ENCODE measurements at places on chromosomes 12 and 14.
A peak's percentile ranks its signal among the peaks of the same experiment; 100 is the strongest.

GRCh38 chr12:131283191-131283861, 329.6 kb downstream of the ADGRD1 start:
- DNase-seq = no peak

GRCh38 chr12:30599608-30600007, 96.1 kb downstream of the IPO8 start:
- DNase-seq = no peak

DNA sequence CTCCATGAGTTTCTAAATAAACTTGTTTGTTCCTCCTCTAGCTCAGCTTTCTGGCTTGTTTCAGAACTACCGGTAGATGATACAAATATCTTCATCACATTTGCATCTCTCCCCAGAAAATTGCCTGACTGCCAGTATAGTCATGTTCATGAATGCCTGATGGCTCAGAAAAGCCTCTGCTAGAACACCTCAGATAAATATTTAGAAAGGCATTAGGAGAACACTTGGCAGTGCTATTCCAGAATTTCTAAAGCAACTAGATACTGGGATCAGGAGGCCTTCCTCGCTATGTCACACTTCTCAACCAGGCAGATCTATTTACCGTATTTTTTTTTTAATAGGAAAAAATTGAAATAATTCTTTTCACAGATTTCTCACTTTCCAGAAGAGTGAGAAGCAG, 32.3 kb upstream of the KRAS start:
- DNase-seq = peak; percentile 17

- no peak for DNase-seq
Measured at GRCh38 chr12:47068539-47068938, 10.9 kb upstream of the PCED1B start.

DNA sequence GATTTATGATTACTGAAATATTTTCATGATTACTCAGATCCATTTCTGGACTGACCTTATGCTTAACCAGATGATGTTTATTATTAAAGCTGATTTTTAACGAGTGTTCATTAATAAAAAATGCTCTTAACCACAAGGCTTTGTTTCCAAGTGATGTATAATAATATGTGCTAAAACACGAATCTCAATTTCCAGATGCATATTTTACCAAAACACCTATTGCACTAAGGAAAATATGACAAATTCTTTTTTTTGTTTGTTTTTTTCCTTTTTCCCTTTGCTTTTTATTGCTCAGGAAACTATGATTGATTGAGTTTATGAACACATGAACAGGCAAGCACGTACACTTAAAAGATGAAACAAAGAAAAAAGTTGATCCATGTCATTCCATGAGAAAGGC, 16.9 kb upstream of the DUSP6 start:
- DNase-seq = no peak

- no peak for DNase-seq
Measured at GRCh38 chr12:14768823-14769405, 34.4 kb downstream of the WBP11 start.

DNA sequence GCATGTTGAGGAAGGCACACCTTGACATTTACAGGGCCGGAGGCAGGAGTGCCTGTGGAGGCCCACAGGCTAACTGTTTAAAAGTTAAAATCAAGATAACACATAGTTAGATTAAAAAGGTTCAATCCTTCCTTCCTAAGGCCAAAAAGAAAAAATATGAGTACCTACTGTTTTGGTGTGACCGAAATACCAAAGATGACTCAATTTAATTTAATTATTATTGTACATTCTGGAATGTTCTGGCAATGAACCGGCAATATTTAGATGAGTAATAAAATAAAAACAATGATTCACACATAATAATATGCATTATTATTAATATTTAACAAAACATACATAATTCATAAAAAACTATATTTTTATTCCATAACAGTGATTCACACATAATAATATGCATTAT, 136.8 kb upstream of the NTF3 start:
- no peak for DNase-seq

GRCh38 chr14:24508155-24508840, at the start of gene CMA1:
CMA1 (minus strand) TSS chr14:24508265; CDS start chr14:24508235, 30 bp downstream.
- DNase-seq = no peak

GRCh38 chr12:31715283-31715825, 13.5 kb downstream of the AMN1 start:
- DNase-seq = no peak

DNA sequence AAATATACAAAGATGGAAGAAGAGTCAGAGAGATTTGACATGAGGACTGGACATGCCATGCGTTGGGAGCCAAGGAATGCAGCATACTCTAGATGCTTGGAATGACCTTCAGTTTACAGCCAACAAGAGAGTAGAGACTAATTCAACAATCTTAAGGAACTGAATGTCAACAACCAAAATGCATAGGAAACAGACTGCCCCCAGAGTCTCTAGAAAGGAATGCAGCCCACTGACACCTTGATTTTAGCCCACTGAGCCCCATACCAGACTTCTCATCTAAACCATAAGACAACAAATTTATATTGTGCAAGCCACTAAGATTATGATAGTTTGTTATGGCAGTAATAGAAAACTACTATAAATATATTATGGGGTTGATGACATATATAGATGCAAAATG, 611.2 kb downstream of the RPS29 start:
- DNase-seq = no peak

- DNase-seq = no peak
Measured at GRCh38 chr12:132218527-132218875, 74.2 kb downstream of the NOC4L start.

DNA sequence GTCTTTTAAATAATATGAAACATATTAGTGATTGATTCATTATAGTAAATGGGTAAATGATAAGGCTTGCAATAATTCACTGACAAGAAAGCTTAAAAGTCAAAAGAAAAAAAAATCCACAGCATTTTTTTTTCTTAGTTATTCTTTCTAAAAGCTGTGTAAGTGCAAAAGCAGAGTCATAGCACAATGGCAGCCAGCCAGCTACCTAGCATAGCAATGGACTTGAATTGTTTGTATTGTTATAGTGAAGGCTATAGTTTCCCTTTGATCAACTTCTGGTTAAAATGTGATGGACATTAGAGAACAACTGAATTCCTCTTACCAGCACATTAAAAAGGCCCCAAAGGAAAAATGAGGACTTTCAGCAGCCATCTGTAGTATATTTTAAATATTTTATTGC, 232.1 kb downstream of the NAV3 start:
- no peak for DNase-seq

DNA sequence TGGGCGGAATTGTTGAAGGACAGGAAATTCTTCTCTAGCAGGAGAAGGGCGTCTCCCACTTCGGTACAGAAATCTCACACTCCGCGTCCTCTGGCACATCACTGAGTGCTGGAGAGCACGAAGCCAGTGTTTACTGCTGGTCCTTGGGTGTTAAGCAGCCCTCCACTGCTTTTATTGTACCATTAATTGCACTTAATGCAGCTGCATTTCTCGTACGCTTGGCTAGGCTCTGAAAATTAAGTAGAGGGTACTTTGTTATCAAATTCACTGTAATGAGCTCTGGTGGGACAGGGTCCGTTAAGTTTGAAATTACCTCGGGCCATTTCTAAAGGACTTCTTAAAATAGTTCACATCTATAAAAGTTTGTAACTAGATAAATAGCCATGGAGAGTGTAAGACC, 411.2 kb downstream of the NPAS3 start:
- DNase-seq = no peak

GRCh38 chr12:52808573-52809160, 5.2 kb downstream of the KRT4 start:
- no peak for DNase-seq

DNA sequence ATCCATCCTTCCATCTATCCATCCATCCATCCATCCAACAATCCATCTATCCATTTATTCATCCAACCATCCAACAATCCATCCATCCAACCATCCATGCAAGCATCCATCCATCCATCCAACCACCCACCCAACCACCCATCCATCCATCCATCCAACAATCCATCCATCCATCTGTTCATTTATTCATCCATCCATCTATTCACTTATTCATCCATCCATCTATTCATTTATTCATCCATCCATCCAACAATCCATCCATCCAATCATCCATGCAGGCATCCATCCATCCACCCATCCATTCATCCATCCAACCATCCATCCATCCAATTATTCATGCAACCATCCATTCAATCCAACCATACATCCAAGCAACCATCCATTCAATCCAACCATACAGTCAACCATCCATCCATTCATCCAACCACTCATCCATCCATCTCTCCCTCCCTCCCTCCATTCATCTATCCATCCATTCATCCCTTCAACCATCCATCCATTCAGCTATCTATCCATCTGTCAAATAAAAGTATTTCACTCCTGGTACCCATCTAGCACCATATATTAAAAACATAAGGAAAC, 86.1 kb downstream of the KSR2 start:
- no peak for DNase-seq

- no peak for DNase-seq
Measured at GRCh38 chr12:49916129-49916919, 12.6 kb upstream of the FAIM2 start.

DNA sequence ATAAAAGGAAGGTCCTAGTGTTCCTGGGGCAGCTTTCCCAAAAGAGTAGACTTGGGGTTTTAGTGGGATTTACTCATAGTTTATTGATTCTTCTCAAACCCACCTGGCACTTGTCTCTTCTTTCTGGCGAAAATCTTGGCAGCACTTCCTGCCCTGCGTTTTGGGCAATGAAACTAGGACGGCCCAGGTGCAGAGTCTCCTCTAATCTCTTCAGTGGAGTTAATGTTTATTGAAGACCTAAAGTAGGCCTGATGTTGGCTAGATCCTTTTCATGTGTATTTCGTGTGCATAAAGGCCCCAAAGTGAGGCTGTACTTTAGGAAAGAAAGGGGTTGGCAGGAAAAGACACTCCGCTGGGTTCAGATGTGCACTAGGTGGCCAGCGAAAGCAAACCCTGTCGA, 5.1 kb downstream of the WNT5B start:
- no peak for DNase-seq

DNA sequence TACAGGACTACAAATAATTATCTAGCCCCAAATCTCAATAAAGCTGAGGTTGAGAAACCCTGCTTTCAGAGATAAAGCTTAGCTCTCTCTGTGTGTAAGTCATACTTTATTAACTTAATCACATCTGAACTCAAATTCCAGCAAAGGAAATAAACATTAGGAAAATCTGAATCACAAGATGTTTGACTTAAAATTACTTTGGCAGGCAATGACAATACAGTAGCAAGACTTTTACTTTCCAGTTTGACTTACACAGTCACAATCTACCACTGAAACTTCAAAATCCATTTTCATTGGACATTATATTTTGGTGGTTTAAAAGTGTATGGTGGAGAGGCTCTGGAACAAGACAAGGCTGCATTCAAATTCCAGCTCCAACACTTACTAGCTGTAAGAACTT, 11.4 kb downstream of the TMEM116 start:
- no peak for DNase-seq

GRCh38 chr14:39765676-39766075, 333.4 kb upstream of the FBXO33 start:
- DNase-seq = no peak

- no peak for DNase-seq
Measured at GRCh38 chr14:35594616-35595015, 60.7 kb downstream of the INSM2 start.

DNA sequence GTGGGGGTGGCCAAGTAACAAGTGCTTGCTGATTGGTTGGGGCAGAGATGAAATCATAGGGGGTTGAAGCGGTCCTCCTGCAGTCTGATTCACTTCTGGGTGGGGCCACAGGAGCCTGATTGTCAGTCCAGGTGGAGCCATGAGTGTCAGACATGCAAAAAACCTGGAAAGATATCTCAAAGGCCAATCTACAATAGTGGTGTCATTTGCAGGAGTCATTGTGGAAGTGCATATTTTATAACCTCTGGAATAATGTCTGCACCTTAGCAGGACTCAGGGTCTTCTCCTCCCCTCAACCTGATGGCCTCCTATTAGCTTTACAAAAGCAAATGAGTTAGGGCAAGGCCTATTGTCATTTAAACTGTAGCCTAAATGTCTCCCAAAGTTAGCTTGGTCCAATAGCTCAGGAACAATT, 241.4 kb downstream of the NUAK1 start:
- no peak for DNase-seq

- DNase-seq = no peak
Measured at GRCh38 chr12:82474798-82475184, 116.5 kb downstream of the METTL25 start.

DNA sequence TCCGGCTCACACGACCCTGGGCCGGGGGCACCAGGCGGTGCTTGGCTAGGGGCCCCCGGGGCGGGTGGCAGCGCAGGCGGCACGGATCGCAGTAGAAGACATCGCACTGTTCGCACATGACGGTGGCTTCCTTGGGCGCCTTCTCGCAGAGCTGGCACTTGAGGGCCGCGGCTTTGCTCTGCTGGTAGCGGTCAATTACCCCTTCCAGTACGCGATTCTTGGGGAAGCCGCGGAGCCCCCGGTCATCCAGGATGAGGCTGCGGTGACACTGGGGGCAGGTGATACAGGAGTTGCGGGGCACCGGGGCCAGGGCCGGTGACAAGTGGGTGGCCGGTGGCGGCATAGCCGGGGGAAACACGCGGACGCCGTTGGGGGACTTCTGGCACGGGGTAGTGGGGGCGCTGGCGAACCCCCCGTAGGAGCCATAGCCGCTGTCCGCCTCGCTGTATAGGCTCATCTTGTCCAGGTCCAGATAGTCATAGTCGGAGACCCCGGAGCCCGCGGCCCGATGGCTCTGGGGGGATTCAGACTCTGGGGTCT, 553 bp downstream of the TRIM9 start:
- DNase-seq = peak; percentile 39

DNA sequence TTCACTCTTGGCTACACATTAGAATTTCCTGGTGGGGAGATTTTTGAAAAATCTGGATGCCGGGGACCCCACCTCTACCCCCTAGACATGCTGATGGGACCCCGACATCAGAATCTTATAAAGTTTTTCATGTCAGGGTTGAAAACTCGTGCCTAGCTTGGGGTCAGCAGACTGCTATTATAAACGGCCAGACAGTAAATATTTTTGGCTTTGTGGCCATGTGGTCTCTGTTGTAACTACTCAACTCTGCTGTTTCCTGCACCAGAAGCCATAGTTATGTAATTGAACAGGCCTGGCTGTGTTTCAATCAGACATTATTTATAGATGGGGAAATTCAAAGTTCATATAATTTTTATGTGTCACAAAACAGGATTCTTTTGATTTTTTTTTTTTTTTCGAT, 41.6 kb downstream of the ACACB start:
- DNase-seq = no peak

- peak; percentile 28 for DNase-seq
Measured at GRCh38 chr12:110582276-110583136, 612 bp downstream of the PPTC7 start.

DNA sequence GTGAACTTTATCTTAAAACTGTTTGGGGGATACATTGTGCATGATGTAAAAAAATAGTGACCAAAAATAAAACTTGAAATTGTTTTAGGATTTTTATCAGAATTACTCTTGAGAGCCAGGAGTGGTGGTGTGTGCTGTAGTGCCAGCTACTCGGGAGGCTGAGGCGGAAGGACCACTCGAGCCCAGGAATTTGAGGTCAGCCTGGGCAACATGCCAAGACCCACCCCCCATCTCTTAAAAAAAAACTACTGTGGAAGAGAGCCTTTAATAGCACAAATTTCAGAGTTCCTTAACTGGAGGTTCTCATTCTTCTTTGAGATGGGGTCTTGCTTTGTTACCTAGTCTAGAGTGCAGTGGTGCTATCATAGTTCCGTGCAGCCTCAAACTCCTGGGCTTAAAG, 21.5 kb downstream of the CPSF2 start:
- DNase-seq = no peak

GRCh38 chr14:60723907-60724618, at the start of gene SIX4:
SIX4 (minus strand) TSS chr14:60724351; CDS start chr14:60724074, 277 bp downstream.
- peak; percentile 96 for DNase-seq

- DNase-seq = no peak
Measured at GRCh38 chr12:79444089-79444488, 246.7 kb downstream of the PAWR start.
